Colonic mucosa (tissue), 4 donors: ENCODE measurements at places on chromosomes 2 and 18. TPM values are rescaled to one million over a fixed set of nuclear protein-coding genes. Genes with fewer than 3 reads are reported as not detected.

Gene MEP1B
- 4.6 TPM for total RNA-seq

Gene STK17B
- total RNA-seq, result 40.5 TPM

Gene CFAP65
- total RNA-seq, result 1.6 TPM

Gene REG3A
- total RNA-seq, result 0.32 TPM

Gene PDE1A
- 3.9 TPM for total RNA-seq

Gene CDCA7
- 30.0 TPM for total RNA-seq

Gene ANKRD62
- total RNA-seq, result 0.19 TPM
